CD8-positive, alpha-beta memory T cell (primary cell): ENCODE measurements at places on chromosomes 4 and X. TPM values are rescaled to one million over a fixed set of nuclear protein-coding genes. Genes with fewer than 3 reads are reported as not detected.

CSAG1 gene
- polyA plus RNA-seq, result not detected

HMX1 gene
- not detected for polyA plus RNA-seq

PTCHD1 gene
- not detected for polyA plus RNA-seq

RASL11B gene
- polyA plus RNA-seq, result 0.12 TPM

F8A3 gene
- 9.2 TPM for polyA plus RNA-seq

TNMD gene
- polyA plus RNA-seq, result not detected

RHOXF2B gene
- not detected for polyA plus RNA-seq

SSX4 gene
- polyA plus RNA-seq, result not detected

CXCL8 gene
- polyA plus RNA-seq, result not detected

SPIN2B gene
- 20.5 TPM for polyA plus RNA-seq

GAK gene
- 82.9 TPM for polyA plus RNA-seq

CSAG3 gene
- polyA plus RNA-seq, result not detected

TCEAL1 gene
- 19.7 TPM for polyA plus RNA-seq

IBSP gene
- not detected for polyA plus RNA-seq

NPNT gene
- not detected for polyA plus RNA-seq

NUDT11 gene
- polyA plus RNA-seq, result 0.82 TPM

NKX3-2 gene
- not detected for polyA plus RNA-seq

XPNPEP2 gene
- 1.2 TPM for polyA plus RNA-seq

CDKL2 gene
- 0.47 TPM for polyA plus RNA-seq

DNA sequence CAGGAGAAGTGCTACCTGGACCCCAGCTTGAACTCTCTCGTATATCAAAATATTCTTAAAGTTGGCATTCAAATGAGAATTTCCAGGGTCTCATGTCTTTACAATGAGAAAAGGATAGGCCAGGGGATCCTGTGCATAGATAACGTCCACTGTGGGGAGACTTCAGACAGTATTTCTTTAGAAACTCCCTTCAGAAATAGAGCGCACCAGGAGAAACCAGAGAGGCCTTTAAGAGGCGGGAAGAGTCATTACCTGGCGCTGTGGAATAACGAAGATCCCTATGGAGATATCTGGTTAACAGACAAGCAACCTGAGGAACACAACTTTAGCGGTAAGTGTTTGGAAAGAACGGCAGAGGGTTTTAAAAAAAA is 600 bp downstream of the RADX start:
- H3K27me3 ChIP-seq, result no peaks in the 10 kb centered on the region
- H3K4me1 ChIP-seq, result no peaks in the 10 kb centered on the region
- peak overlapping the region; percentile 92 for H3K27ac ChIP-seq

GRCh38 chrX:94492541-94492940 is 818.5 kb downstream of the FAM133A start:
- H3K27me3 ChIP-seq, result no peaks in the 10 kb centered on the region
- H3K27ac ChIP-seq, result no peak overlapping the region
- no peak for DNase-seq

- no peaks in the 10 kb centered on the region for H3K4me1 ChIP-seq
- H3K27me3 ChIP-seq, result no peaks in the 10 kb centered on the region
- no peak overlapping the region for H3K27ac ChIP-seq
Observed at GRCh38 chr4:11912886-11913285, 484.2 kb upstream of the HS3ST1 start.

DNA sequence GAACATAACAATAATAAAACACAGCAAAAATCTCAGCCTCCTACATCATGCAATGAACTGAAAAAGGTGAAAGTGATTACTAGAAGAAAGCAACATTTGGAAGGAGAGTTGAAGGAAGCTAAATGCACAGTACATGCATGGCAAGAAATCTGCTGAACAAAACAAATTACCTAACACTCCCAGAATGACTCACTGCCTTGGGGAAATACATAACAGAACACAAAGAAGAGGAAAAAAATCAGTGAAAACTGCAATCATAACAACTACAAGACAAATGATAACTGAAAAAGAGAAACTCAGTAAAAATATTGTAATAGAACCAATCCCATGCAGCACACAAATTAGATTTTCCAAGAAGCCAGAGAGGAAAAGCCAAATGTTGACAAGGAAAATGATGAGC is 1513.2 kb downstream of the ARAP2 start:
- H3K36me3 ChIP-seq, result no peaks in the 10 kb centered on the region
- no peak overlapping the region for H3K4me3 ChIP-seq
- H3K27me3 ChIP-seq, result no peaks in the 10 kb centered on the region
- no peak for DNase-seq
- no peaks in the 10 kb centered on the region for H3K4me1 ChIP-seq

DNA sequence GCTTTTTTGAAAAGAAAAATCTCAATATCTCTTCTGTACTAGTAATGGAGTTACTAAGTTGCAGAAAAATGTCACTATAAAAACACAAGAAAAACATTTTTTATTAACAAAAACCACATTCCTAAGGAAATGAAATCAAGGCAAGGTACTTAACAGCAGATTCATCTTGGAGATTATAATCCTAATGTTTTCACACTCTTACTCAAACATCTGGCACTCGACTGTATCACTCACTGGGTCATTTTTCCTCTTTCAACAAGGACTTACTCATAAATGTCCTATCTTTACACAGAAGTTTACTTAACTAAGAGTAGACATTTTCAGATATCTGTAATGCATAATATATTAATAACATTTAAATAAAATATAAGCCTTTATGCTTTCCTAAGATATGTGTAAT is 216.6 kb downstream of the NR3C2 start:
- H3K27ac ChIP-seq, result no peak overlapping the region
- H3K27me3 ChIP-seq, result no peaks in the 10 kb centered on the region
- H3K4me3 ChIP-seq, result no peak overlapping the region
- no peak for DNase-seq
- H3K36me3 ChIP-seq, result no peaks in the 10 kb centered on the region

- H3K27ac ChIP-seq, result no peak overlapping the region
- no peaks in the 10 kb centered on the region for H3K36me3 ChIP-seq
- H3K4me1 ChIP-seq, result no peaks in the 10 kb centered on the region
- H3K4me3 ChIP-seq, result no peak overlapping the region
- DNase-seq, result no peak
- H3K27me3 ChIP-seq, result no peaks in the 10 kb centered on the region
Observed at GRCh38 chrX:118901991-118902390, 72.4 kb upstream of the LONRF3 start.

DNA sequence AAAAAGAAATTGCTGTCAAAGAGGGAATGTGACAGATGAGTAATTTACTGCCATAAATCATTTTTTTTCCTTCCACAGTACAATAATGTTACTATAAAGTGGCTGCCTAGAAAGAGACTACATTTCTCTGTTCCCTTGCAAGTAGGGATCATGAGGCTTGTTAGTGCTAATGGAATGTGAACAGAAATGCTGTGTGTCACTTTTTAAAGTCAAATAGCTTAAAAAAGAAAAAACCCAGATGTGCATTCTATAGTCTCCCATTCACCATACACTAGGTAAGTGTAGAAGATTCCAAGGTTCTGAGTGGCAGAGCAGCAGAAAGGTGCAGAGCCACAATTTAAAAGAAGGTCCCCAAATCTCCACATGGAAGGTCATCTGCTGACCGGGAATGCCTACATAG is 328.4 kb downstream of the CAMK2D start:
- no peak for DNase-seq
- no peak overlapping the region for H3K27ac ChIP-seq
- no peaks in the 10 kb centered on the region for H3K27me3 ChIP-seq
- H3K36me3 ChIP-seq, result no peaks in the 10 kb centered on the region
- no peak overlapping the region for H3K4me3 ChIP-seq

GRCh38 chr4:151628001-151628608 is 132.7 kb downstream of the GATB start:
- no peaks in the 10 kb centered on the region for H3K4me1 ChIP-seq
- peaks cover 4% of the 10 kb centered on the region for H3K27me3 ChIP-seq
- no peak overlapping the region for H3K27ac ChIP-seq
- no peak overlapping the region for H3K4me3 ChIP-seq
- DNase-seq, result no peak
- H3K36me3 ChIP-seq, result no peaks in the 10 kb centered on the region

GRCh38 chrX:153926552-153926857 is 441 bp upstream of the ARHGAP4 start:
- peak overlapping the region; percentile 86 for H3K4me3 ChIP-seq
- no peak for DNase-seq
- no peaks in the 10 kb centered on the region for H3K27me3 ChIP-seq

DNA sequence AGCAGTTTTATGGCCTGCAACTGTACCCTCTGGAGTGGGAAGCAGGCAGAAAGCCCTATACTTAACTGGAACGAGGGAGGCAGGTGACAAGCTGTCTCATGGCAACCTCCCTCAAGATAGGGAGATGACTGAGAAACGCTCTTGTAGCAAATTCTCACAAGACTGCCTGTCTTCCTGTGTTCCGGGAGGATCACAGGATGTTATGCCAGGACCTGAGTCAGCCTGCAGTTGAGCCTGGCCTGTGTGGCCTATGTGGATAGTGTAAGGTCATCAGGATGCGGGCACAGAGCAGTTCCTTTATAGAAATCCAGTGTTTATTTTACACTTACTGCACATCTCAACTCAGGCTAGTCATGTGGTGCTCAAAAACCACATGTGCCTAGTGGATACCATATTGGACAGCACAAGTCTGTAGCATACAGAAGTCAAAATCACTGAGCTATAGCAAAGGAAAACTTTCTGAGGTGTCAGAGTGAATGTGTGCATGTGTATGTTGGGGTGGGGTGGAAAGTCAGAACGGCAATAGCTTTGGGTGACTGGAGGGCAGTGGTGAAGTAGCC is 25.2 kb downstream of the TAF7L start:
- DNase-seq, result no peak
- H3K4me1 ChIP-seq, result no peaks in the 10 kb centered on the region
- no peaks in the 10 kb centered on the region for H3K36me3 ChIP-seq
- H3K27me3 ChIP-seq, result no peaks in the 10 kb centered on the region
- H3K4me3 ChIP-seq, result no peak overlapping the region

DNA sequence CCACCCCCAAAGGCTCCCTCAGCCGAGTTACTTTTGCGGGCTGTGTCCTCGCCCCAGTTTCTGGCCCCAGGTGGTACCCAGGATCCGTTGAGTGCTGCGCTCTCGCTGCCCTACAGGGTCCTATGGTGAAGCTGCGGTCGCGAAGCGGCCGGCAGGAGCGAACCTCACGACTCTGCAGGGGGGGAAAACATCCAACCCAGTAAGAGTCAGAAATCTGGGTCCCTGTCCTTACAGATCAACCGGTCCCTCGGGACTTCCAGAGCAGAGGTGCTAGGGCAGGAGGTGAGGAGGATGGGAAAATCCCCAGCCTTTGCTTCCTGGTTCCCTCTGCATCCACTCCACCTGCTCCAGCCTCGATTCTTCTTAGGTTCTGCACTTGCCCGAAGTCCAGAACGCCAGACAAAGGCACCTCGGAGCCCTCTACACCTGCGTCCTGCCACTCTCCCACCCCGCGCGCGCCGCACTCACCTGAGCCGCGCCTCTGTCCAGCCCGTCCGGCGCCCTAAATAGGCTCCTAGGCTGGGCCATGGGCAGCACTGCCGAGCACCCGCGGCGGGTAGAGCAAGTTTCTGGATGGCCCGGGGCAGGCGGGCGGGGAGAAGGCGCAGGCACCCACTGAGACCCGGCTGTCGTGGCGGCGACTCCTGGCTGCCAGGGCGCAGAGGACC is at the start of gene HS3ST1:
Gene HS3ST1 (minus strand): TSS at position 664 of the 668 bp plus-strand sequence. CDS start 28,889 bp downstream, outside the sequence.
- H3K4me1 ChIP-seq, result peaks cover 8% of the 10 kb centered on the region
- no peak within 1 kb of the TSS for H3K27ac ChIP-seq
- H3K27me3 ChIP-seq, result peaks cover 10% of the 10 kb centered on the region
- peak within 1 kb of the TSS; percentile 47 for H3K4me3 ChIP-seq

DNA sequence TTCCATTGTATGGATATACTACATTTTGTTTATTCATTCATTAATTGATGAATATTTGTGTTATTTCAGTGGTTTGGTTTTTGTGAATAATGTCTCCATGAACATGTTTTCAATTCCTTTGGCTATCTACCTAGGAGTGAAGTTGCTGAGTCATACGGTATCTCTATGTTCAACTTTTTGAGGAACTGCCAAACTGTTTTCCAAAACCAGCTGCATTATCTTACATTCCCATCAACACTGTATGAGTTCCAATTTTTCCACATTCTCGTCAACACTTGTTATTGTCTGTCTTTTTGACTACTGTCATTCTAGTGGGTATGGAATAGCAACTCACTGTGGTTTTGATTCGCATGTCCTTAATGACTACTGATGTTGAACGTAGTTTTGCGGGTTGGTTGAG is 388.6 kb upstream of the MAGEB2 start:
- H3K4me3 ChIP-seq, result no peak overlapping the region
- no peaks in the 10 kb centered on the region for H3K27me3 ChIP-seq
- no peaks in the 10 kb centered on the region for H3K4me1 ChIP-seq
- DNase-seq, result no peak

DNA sequence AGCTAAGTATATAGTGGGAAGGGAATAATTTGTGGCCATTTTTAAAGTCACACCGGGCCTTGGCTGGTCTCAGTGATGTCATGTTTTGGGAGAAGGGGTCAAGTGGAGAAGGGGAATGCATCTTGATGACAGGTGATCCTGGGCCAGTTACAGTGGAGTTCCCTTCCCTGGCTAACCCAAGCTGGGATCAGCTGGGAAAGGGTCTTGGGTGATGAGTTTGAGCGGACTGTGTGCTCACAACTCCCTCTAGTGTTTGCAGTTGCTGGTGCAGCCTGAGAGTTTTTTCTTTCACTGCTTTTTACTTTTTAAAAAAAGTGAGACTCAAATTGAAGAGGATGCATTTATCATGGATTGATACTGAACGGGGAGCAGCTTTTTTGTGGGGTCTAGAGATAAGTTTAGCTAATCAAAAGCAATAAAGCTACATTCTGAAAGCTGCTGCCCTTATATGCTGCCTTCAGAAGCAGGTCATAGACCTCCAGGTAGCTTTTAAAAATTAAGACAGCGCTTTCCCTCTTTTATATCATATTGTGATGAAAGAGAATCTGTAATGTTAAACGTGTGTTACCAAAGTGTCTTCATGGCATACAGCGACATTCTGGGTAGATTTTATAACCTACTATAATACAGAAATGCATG is 164.7 kb downstream of the DCLK2 start:
- H3K27ac ChIP-seq, result no peak overlapping the region
- DNase-seq, result no peak
- no peaks in the 10 kb centered on the region for H3K27me3 ChIP-seq
- H3K36me3 ChIP-seq, result no peaks in the 10 kb centered on the region
- no peaks in the 10 kb centered on the region for H3K4me1 ChIP-seq

DNA sequence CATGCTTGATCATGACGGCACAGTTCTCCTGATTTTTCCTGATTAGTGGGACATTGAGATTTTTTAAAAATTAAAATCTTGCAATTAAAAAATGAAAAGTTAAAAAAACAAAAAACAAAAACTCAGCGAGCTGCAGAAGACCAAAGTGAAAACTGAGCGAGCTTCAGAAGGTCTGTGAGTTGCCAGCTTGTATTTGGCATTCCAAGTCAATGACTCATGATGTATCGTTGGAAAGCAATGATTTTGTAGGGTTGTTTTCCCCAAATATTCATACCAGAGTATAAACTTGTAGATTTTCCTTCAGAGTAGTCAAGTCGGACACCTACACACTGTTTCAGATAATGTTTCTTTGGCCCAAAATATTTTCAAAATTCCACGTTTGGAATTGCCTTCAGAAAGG is 76.9 kb downstream of the LRRC66 start:
- H3K36me3 ChIP-seq, result no peaks in the 10 kb centered on the region
- H3K4me3 ChIP-seq, result no peak overlapping the region
- no peak overlapping the region for H3K27ac ChIP-seq
- no peaks in the 10 kb centered on the region for H3K4me1 ChIP-seq
- no peak for DNase-seq
- H3K27me3 ChIP-seq, result no peaks in the 10 kb centered on the region

GRCh38 chrX:51747671-51748070 is 4.4 kb downstream of the GSPT2 start:
- H3K4me3 ChIP-seq, result no peak overlapping the region
- no peak overlapping the region for H3K27ac ChIP-seq
- peaks cover 2% of the 10 kb centered on the region for H3K4me1 ChIP-seq
- no peaks in the 10 kb centered on the region for H3K36me3 ChIP-seq
